ENCODE measurements at places on chromosomes 2 and 18.

DNA sequence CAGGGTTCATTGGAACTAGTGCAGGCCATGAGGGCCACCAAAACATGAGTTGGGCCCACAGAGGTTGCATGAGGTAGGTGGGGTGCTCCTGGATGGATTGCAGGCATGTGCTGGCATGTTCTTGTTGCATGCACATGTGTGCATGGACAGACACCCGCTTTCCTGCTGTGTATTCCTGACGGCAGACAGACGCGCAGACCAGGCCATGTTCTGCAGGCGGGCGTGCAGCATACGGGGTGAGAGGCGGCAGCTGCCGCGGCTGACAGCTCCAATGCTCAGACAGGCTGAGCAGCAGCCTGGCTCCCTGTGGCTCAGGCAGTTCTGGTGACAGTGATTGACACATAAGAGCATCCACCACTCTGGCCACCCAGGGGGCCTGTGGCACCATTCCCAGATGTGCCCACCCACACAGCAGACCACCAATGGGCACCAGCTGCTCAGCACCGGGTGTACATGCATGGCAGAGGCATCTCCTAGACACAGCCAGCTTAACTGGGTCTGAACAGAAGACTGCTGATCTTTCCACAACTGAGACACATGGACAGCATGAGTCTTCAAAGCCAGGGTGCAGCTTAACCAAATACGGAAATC lies 21.2 kb downstream of the HS1BP3 start:
- DNase-seq = no peak

GRCh38 chr2:237202288-237203030 lies 116.8 kb downstream of the COPS8 start:
- DNase-seq = no peak

GRCh38 chr18:53887447-53887846 lies 337.0 kb downstream of the MBD2 start:
- no peak for DNase-seq

DNA sequence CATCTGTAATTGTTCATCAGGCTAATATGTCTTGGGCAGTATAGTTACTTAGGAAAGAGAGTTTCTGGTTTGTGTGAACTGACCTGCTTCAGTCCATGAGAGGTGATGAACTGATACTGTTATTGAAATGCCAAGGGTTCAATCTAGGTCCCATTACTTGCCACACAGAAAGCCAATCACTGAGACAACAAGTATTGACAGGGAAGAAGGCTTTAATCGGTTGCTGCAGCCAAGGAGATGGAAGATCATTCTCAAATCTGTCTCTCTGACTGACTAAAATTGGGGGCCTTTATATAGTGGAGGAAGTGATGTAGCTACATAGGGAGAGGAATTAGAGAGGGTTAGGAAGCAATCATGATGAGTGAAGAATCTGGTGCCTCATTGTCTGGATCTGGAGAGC lies 19.9 kb upstream of the FAM98A start:
- no peak for DNase-seq

- DNase-seq = no peak
Measured at GRCh38 chr18:25187521-25188192, 164.3 kb downstream of the ZNF521 start.

GRCh38 chr18:45277908-45278307 lies 337.4 kb upstream of the SLC14A2 start:
- no peak for DNase-seq
